ENCODE measurements at places on chromosomes 7 and 10. TPM values are rescaled to one million over a fixed set of nuclear protein-coding genes. Genes with fewer than 3 reads are reported as not detected.

Gene FAM237B
- not detected for total RNA-seq

Gene PPP1R17
- total RNA-seq, result not detected

Gene SPDYE11
- under 0.01 TPM for total RNA-seq

Gene AKR1C2
- total RNA-seq, result 139 TPM

Gene PNLIPRP1
- total RNA-seq, result not detected

Gene ERVW-1
- total RNA-seq, result not detected

All from articular chondrocyte of knee joint (primary cell).